ENCODE measurements at places on chromosomes 13 and 19.
A peak's percentile ranks its signal among the peaks of the same experiment; 100 is the strongest.

GRCh38 chr13:76350399-76350798, 535.8 kb downstream of the KCTD12 start:
- DNase-seq: no peak

DNA sequence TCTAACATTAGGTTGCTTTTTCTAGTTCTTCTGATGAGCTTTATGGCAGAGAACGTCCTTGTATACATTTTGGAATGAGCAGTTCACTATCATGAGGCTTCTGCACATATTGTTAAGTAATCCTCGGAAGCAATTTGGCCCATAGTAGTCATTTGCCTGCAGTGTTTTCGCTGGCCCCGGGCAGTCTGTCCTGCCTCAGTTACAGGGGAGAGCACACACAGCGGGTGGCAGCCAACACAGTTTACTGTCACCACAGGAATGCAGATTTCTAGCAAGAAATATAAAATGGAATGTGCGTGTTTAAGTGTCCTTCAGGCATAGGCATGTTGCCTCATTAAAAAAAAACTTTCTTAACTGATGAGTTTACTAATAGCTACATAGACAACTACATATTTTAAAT, 71.5 kb upstream of the GJB6 start:
- DNase-seq: no peak

GRCh38 chr13:44930963-44931623, 58.2 kb downstream of the NUFIP1 start:
- no peak for DNase-seq

GRCh38 chr13:21738630-21739029, 67.8 kb downstream of the FGF9 start:
- DNase-seq: no peak

- DNase-seq: no peak
Observed at GRCh38 chr19:35859414-35859813, 2.7 kb downstream of the KIRREL2 start.

DNA sequence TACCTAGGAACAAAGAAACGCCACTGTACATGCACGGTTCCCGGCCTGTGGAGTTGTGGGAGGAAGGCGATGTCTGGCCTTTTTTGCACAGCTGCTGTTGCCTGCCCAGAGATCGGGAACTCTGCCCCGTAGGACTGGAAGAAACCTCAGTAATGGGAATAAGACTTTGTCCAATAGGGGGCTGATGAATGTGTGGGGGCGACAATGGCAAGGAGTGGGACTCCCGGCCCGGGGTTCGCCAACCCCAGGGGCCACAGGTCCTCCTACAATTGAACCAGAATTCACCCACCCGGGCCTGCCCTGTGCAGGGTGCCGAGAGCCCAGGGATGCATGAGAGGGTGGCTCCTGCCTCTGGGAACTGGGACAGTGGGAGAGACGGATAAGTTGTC, 2.0 kb upstream of the CEBPA start:
- no peak for DNase-seq

DNA sequence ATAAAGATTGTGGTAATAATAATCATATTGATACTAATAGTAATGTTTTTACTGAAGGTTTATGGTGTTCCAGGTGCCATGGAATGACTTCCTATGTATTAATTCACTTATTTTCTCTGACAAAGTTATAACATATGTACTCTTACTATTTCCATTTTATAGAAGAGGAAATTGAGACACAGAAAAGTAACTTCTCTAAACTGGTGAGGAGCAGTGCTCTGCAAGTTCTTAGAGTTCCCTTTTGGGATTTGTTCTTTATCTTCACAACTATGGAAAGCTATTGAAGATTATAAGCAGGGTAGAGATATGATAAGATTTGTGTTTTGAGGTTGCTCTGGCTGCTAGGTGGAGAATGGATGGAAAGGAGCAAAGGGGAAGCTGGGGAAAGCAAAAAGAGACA, 83.9 kb upstream of the OLFM4 start:
- DNase-seq: no peak

GRCh38 chr19:35755550-35756376, 1.1 kb downstream of the HSPB6 start:
- peak; percentile 83 for DNase-seq
